ENCODE measurements at places on chromosomes 3 and 15. TPM values are rescaled to one million over a fixed set of nuclear protein-coding genes. Genes with fewer than 3 reads are reported as not detected.

GRCh38 chr15:64004587-64004986, 41.7 kb downstream of the DAPK2 start:
- DNase-seq, result no peak

The EFCAB12 gene
- total RNA-seq, result not detected

The SLC28A2 gene
- 0.10 TPM for total RNA-seq

The CLDN16 gene
- not detected for total RNA-seq

- DNase-seq, result no peak
These were observed 213.3 kb upstream of the CFAP20DC start for GRCh38 chr3:59263152-59263551.

The DAG1 gene
- 201 TPM for total RNA-seq

The IGSF11 gene
- total RNA-seq, result 4.0 TPM

GRCh38 chr3:48441940-48442339, 1.9 kb downstream of the TMA7 start:
- DNase-seq, result no peak

DNA sequence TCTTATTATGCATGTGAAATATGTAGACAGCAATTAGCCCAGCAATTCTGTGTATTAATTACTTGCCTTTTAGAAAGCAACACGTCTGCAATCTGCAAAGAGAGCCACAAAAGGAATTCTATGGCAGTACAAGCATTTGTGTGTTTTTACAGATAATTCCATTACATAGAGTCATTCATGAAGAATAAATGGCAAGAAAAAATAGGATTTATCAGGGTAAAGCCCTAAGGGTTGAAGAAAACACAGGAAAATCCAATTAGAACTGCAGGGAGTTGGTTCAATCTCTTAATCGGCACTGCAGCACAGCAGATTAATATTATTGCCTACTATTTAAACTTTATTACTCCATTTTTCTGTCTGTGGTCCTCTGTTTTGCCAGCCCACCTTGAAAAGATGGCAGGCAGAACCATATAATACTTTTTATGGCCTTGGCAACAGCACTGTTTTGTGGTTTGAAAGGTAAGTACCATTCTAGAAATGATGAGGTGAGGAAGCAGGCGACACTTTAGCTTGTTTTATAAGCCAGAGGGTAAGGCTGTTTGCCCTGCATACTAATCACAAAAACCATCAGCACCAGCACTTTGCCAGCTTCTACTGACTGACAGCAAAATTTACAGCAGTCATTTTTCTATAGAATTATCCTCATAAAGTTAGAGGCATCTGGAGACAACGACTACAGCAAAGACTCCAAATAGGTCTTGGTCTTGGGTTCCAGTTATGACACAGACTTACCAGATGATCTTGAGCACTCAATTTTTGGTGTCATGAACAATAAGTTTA, 638.2 kb upstream of the NAALADL2 start:
- no peak for DNase-seq

The STAC gene
- total RNA-seq, result 32.6 TPM

The SEC61A1 gene
- total RNA-seq, result 122 TPM

GRCh38 chr3:178707311-178708031, 171.2 kb downstream of the KCNMB2 start:
- DNase-seq, result peak; percentile 45

The FGF7 gene
- total RNA-seq, result 35.0 TPM

DNA sequence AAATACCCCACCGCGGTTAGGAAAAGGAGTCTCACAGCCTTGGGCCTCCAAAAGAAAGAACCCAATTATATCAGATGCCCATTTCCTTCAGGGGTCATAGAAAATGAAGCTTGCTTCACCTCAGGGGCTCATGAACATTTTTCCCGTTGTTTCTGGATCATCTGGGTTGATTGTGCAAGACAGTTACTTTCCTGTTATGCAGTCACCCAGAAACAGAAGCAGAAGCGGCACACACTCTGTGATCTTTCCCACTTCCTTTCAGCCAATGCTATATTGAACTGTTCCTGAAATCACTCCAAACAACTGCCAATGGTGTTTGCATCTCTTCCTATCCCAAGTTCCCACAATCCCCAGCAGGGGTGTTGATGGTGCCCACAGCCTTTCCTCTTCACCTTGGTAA, 295.6 kb upstream of the RASGRP1 start:
- DNase-seq, result no peak

GRCh38 chr3:52228751-52229291, 3.4 kb upstream of the TLR9 start:
- no peak for DNase-seq

GRCh38 chr3:165389064-165389463, 192.9 kb upstream of the SLITRK3 start:
- peak; percentile 38 for DNase-seq

GRCh38 chr3:131540143-131540542, 37.4 kb upstream of the MRPL3 start:
- DNase-seq, result no peak

DNA sequence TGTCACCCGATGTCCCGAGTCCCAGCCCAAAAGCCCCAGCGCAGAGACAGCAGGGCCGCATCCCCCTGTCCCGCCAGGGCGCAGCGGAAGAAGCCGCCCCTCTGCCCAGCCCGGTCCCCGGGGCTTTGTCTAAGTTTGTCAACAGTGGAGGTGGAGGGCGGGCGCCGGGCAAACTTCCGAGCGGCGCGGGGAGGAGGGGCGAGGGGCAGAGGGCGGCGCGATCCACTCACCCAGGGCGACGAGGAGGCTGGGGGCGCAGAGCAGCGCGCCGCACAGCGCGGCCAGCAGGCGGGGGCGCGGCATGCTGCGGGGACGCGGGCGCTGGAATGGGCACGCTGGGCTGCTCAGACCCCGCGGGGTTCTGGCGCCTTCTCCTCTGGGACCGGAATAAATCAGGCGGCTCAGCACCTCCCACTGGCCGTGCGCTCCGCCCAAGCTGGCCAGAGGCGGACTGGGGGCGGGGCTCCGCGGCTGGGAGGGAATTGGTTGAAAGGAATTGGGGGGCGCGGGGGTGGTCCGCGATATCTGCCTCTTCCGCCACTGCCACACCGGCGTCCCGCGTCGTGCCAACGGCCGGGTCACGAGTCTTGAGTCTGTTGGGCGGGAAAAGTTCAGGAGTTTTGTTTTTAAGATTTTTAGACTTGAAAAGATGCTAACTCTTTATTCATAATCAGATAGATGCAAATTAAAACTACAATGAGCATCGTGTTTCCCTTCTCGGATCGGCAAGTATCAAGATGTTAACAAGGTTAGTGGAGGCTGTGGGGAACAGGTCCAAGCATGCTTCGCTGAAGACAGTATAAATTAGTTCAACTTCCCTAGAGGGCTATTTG, at the start of gene MFGE8:
Gene MFGE8 (minus strand): TSS at position 363 of the 833 bp plus-strand sequence. CDS start 60 bp downstream, at position 303.
- peak; percentile 83 for DNase-seq

DNA sequence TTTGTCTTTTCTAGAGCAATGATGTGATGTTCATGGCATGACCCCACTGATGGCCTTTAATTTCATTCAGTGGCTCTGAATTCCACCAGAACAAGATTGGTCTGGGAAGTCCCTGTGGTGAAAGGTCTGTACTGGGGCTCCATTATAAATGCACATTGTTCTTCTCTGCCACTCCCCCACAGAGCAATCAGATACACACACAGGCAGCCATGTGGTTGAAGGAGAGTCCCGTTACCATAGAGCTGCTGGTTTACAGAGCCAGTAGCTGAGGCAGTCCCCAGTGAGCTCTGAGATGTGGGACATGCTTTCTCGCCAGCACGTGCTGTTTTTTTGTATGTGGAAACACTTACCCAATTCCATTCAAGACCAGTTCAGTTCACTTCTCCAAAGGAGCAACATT, 172.7 kb upstream of the TRIM42 start:
- peak; percentile 56 for DNase-seq

The WDR93 gene
- not detected for total RNA-seq

DNA sequence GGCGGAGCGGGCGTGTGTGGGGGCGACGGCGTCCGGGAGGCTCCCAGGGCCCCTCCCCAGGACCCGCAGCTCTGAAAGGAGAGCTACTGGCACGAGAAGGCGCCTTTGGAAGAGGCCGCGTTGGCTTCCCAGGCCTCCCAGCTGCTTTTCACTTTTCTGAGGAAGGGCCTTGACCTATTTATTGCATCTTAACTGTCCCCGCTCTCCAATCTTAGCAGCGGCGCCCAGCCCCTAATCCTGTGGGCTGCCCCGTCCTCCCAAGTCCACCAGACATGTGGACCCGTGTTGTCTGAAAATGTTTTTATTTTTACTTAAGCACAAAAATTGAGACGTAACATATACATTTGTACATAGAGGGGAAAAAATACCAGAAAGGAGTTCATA, 481 bp upstream of the ULK3 start:
- no peak for DNase-seq

- DNase-seq, result no peak
These were observed 57.3 kb upstream of the PLXNA1 start for GRCh38 chr3:126925411-126926171.

DNA sequence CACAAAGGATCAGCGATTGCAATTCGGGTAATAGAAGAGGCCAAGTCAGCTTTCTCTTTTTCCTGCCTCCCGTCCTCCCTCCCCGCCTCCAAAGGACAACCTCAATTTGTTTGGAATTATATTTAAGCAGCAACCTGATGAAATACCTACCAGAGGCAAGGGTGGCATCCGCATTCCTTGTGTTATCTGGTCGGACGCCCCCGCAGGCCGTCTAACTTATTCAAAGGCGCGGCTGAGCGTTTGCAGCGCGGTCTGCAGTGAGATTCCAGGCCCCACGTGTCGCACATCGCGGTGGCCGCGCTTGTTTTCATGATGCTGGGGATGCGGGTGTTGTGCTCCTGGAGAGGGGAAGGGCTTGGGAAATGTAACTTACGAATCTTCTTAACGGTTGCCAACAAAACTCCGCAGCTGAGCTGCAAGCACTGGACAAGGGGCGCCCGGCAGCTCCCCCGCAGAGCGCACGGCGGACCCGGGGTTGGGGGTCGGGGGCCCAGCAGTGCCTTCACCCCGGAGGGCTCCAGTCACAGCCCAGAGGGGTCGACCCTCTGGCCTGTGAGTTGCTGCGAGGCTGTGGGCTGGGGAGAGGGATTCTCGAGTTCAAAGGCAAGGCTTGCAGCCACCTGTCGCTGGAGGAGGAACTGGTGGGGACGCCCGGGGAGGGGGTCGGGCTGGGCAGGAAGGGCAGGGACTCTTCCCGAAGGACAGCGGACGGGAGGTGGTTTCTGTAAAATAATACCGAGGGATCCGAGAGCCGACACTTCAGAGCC, 20.5 kb upstream of the RGMA start:
- no peak for DNase-seq

The ANKRD63 gene
- total RNA-seq, result 2.4 TPM

DNA sequence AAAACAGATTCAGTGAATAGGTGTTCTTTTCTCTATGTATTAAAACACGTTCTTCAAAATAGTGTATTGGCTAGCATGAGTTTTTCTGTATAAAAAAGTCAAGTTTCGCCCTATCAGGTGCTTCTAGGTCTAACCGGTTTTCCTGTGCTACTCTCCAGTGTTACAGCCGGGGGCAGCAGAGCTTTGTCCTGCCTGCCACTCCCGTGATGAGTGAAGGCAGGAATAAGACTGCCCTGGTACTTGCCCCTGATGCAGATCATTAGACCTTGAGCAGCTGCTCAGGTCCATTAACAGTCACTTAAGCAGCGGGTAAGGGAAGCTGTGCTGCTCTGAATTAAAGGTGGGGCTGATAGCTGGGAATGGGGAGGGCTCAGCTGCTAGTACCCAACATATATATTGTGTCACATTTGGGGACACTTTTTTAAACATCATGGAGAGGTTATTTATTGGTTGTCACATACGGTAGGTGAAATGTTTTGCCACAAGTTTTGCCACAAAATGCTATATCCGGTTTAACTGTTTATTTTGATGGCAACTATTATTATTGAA, 1.3 kb upstream of the UNC13C start:
- peak; percentile 61 for DNase-seq

GRCh38 chr3:108887777-108888176, 65.2 kb downstream of the TRAT1 start:
- no peak for DNase-seq

DNA sequence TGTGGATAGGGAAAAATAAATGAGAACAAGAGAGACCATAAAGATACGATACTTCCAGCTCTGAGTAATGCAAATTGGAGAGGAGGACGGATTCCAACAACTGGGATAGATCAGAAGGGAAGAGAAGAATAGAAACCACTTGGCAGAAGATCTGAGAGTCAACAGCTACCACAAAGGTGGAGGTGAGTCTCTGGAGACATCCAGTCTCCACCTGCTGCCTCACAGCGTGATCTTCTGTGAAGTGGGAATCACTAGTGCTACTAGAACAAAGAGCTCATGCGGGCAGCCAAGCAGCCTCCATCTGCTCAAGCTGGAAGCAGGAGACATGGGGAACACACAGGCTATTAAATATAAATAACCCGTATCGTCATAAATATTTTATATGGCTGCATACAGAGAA, 558.5 kb upstream of the CFAP20DC start:
- no peak for DNase-seq

- DNase-seq, result peak; percentile 74
These were observed 75.0 kb downstream of the MAGEF1 start for GRCh38 chr3:184636741-184637316.

DNA sequence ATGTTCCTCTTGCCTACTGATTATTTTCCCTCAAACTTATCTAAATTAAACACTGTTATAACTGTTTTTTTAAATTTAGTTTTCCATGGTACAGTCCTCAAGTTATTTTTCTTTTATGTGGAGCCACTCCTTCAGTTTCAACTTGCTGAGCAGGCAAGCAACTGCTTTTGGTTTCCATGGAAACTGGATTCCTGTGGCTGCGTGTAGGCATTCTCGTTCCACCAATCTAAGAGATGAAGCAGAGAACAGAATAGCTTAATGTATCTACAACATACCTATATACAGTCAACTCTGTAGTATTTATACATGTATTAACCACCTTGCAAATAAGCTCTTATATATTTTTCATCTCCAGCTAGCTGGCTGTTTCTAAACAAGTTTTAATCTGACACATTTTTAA, 25.8 kb upstream of the ANXA2 start:
- peak; percentile 85 for DNase-seq

DNA sequence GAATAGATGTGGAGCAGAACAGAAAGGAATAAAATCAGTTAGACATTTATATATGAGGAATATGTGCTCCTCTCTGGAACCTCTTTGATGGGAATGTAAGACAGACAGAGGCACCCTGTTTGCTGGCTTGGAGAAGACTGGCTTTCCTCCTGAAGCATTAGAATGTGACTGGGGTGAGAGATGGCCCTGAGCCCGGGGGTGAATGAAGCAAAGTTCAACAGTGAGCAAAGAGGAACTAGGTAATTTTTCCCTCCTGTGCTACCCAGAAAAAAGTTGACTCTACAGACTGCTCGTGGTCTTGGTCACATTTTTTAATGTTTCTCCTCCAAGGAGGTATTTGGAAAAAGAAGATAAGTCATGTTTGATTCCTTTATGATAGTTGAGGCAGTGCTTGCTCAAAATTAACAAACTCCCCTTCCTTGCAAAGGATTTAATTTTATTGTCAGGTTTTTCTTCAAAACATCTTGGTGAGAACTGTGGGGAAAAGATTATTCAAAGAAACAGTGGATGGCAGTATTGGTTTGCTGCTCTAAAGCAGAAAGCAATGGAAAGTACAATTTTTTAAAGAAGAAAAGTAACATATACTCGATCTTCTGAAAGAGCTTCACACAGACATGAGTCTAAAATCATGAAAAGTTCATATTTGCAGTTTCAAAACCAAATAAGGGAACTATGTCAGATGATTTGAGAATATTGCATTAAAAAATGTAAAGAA, 370.4 kb upstream of the CDIN1 start:
- no peak for DNase-seq
